GM23248 (cell line): ENCODE measurements at places on chromosomes 12 and 14.

- DNase-seq: no peak
Observed at GRCh38 chr14:66979101-66979974, 209.9 kb upstream of the GARIN2 start.

GRCh38 chr12:86456776-86457175 lies 200.6 kb upstream of the MGAT4C start:
- DNase-seq: no peak

- DNase-seq: no peak
Observed at GRCh38 chr12:66776974-66777373, 98.1 kb upstream of the GRIP1 start.

- DNase-seq: peak; percentile 60
Observed at GRCh38 chr12:58368001-58368400, 426.6 kb downstream of the ATP23 start.

GRCh38 chr12:10701131-10701681 lies 21.9 kb downstream of the YBX3 start:
- DNase-seq: peak; percentile 65

DNA sequence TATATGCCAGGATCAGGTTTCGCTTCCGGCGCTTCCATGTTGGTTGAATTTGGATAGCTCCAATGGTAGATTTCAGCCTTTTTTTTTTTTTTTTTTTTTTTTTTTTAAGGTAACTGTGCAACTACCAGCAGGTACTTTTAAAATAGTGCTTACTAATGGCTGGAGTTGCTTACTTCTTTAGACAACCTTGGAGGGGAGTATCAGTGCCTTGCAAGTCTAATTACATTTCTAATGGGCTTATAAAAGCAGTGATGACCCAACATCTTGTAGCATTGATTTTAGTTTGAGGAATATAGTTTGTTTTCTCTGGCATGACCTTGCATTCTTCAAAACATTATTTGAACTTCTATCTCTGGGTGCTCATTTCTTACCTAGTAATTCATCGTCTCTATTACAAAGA lies 1.1 kb downstream of the EIF4B start:
- no peak for DNase-seq

DNA sequence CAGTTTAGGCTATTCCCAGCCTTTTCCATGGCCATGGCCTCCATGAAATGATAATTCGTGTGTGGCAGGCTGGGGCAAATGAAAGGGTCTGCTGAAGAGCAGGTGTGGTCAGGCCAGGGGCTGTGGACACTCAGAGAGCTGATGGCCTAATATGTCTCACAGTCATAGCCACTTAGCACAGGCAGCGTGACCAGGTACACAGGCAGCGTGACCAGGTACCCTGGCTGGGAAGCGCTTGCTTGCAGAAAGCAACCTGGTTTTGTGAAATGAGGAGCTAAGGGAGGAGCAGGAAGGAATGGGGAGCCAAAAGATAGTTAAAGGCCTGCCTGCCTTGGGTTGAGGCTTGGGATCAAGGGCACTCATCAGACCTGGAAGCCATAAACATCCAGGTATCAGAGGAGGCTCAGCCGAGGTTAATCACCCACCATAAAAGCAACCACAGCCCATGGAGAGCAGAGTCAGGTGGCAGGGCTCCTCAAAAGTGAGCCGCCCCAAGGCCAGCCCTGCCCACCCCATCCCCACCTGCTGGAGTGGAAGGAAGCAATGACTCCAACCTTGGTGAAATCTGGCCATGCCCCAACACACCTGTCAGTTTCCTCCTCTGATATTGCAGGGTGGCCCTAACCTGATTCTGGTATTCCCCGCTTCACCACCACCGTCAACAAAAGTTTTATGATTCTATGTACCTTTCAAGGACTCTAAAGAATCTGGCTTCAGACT lies 8.0 kb upstream of the KRT8 start:
- DNase-seq: no peak

GRCh38 chr12:2035431-2036055 lies 17.2 kb upstream of the CACNA1C start:
- DNase-seq: no peak

GRCh38 chr14:44309331-44309730 lies 197.8 kb downstream of the FSCB start:
- no peak for DNase-seq

GRCh38 chr12:31603546-31604009 lies 12.6 kb upstream of the DENND5B start:
- DNase-seq: no peak

GRCh38 chr14:52032204-52032801 lies 36.6 kb downstream of the NID2 start:
- peak; percentile 70 for DNase-seq

- DNase-seq: peak; percentile 37
Observed at GRCh38 chr14:30988509-30988908, 36.9 kb upstream of the AP4S1 start.

- no peak for DNase-seq
Observed at GRCh38 chr12:97134495-97134894, 227.4 kb downstream of the NEDD1 start.

DNA sequence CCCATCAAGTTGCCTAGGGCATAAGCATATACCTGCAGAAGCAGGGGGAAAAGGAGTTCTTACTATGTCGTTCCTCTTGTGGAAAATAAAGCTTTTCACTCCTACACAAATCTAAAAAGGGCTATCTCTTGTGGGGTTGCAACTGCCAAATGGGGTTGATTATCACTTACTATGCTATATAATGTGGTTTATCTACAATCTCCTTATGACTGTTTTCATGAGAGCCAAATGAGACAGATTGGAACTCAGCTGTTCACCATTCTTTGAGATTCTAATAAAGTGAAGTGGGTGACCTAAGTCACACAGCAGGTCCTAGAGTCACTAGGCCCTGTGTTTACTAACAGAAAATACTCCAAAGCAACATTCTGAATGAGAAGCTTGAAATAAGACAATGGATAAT lies 47.7 kb downstream of the CIT start:
- DNase-seq: no peak

GRCh38 chr12:95077341-95077740 lies 3.9 kb upstream of the NR2C1 start:
- DNase-seq: no peak

DNA sequence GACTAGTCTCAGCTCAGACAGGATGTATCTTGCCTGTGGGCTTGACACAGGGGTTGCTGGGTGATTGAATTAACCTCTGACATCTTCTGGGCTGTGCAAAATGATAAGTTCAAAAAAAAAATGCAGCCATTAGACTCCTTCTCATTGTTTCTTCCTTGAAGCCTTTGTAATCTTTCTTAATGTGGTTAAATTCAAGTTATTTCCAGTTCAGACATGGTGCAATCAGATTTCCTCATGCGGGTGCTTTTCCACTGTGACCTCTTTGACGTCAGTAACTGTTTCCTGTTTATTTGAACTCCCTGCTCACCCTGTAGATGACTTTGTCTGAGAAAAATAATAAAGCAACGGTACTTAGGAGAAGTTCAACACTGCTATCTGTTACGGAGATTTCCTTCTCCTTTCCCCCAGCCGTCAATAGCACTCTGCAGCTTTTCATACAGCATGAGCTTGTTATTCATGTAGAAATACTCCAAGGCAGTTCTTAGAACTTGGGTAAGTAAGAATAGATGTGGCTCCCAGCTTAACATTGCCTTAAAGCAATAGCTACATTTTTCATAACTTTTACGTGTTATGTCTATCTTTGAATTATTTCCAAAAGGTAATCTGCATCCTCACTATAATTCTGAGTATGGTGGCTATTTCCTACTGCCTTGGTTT lies 155.5 kb downstream of the PRKCH start:
- DNase-seq: peak; percentile 85

GRCh38 chr12:121033625-121034349 lies 5.3 kb downstream of the OASL start:
- DNase-seq: peak; percentile 78

GRCh38 chr14:96069421-96069820 lies 30.3 kb downstream of the C14orf132 start:
- DNase-seq: no peak
